ENCODE measurements at places on chromosomes 2 and 18. TPM values are rescaled to one million over a fixed set of nuclear protein-coding genes. Genes with fewer than 3 reads are reported as not detected.

The WNT10A gene
- total RNA-seq = not detected

The SH3BP4 gene
- total RNA-seq = 17.4 TPM

The AMMECR1L gene
- 16.4 TPM for total RNA-seq

The MMADHC gene
- 140 TPM for total RNA-seq
